Esophagus squamous epithelium (tissue), 5 donors: ENCODE measurements at places on chromosomes 16 and 17.

GRCh38 chr16:87207509-87207908 is 109.7 kb downstream of the C16orf95 start:
- no peak for DNase-seq

- DNase-seq: no peak
These were observed 1.0 kb upstream of the HLF start for GRCh38 chr17:55263569-55264277.

GRCh38 chr16:72036098-72036497 is 18.2 kb upstream of the HP start:
- DNase-seq: no peak

DNA sequence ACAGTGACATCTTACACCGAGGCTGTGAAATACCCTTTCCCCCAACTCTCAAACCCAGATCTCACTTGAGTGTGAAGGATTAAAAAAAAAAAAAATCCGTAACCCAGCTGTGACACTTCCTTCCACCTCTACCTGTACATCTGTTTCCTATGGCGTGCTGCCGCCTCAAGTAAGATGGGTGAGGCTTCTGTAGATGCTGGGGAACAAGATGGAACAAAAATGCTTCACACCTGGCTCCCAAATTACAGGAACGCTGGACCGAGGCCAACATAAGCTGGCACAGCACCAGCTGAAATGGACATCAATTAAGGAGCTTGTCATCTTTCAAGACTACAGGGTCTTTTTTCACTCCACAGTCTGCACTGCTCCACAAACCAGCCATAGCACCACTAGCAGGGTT is 95.9 kb downstream of the HIC1 start:
- DNase-seq: no peak

DNA sequence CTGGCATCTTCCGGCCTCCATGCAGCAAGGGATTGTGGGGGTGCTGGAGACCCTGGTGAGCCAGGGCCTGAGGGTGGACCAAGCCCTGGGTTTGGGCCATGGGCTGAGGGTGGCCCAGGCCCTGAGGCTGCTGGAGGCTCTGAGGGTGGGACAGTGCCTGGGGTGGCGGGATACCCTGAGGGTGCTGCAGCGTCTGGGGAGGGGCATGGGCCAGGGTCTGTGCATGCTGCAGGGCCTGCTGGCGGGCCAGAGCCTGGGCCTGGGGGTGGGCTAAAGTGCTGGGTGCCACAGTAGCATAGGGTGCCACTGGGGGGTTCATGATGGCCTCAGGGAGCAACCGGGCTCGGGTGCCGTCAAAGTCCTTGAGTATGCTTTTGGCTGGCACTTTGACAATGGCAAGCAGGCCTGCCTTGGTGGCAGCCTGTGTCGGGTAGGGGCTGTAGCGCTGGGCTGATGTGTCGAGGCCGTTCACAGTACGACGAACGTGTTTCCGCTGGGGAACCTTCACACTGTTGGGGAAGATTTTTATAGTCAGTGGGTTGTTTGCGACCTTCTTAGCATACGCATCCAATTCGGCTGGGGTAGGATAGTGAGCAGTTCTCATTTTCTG is 15.6 kb downstream of the TRAF4 start:
- DNase-seq: no peak

DNA sequence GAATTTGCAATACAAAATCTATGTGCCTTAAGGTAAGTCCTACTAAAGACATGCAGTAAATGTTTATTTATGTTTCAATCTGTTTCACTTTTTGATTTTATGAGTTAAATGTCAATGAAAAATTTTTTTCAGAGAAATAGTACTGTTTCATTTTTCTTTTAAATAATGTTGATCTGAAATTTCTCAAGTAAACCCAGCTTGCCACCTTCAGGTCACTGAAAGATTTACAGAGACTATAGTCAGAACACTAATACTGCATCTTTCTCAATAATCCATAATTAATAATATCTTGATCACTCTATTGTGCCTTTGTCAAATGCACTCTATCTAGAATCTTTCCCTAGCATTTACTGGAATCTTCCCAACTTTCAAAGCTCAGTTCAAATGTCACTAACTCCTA is 6.5 kb upstream of the DHX40 start:
- no peak for DNase-seq

GRCh38 chr17:68310152-68310551 is 18.9 kb downstream of the ARSG start:
- DNase-seq: no peak

DNA sequence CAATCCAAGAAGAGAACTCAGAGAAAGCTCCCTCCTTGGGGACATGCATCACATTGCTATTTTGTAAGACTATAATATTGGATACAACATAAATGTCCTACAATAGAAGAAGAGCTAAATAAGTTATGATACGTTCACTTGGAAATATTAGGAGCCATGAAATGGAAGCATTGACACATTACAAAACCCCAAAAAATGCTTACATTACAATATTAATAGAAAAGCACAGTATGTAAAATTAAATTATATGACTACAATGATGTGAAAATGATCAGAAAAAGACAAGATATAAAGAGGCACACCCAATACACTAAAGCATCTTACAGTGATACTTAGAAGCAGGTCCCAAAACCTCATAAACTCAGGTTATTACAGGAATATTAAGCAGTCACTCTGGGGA is 694.1 kb downstream of the TOX3 start:
- DNase-seq: no peak

- DNase-seq: no peak
These were observed 1.4 kb downstream of the CBFB start for GRCh38 chr16:67030221-67030962.
